Vagina (tissue), 2 donors: ENCODE measurements at places on chromosomes 5 and 9. TPM values are rescaled to one million over a fixed set of nuclear protein-coding genes. Genes with fewer than 3 reads are reported as not detected.

DNA sequence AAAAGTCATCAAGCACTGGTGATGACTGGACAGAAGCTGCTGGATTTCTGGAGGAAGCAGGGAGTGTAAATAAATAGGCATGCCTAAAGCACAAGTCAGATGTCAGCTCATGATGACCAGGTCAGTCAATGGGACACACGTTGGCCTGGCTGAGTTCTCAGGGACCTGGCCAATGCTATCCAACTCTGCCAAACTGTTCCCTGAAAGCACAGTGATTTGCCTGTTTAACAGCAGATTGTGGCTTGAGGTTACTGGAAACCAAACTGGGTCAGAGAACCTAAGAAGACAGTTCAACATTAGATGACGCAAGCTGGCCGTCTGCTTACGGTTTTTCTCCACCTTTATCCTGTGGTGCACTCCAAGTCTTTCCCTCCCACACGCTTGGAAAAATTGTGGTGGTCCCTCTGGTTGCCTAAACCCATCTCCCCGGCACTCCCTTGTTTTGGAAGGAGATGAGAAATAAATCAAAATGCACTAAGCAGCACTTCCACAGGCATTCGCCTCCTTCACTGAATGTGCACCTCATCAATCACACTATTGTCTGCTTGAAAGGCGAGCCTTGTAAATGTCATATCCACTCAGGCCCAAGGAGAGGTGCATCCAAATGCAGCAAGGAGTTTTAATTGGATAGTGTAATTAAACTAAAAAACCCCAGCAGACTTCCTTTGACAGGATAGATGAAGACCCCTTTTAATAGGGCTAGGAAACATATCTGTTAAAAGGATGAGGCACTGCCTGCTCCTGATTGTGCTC is 199.4 kb downstream of the GAPVD1 start:
- H3K4me1 ChIP-seq: peaks cover 31% of the 10 kb centered on the region
- no peak for DNase-seq
- H3K36me3 ChIP-seq: peaks cover 9% of the 10 kb centered on the region
- no peak overlapping the region for H3K4me3 ChIP-seq
- no peaks in the 10 kb centered on the region for H3K27me3 ChIP-seq
- H3K27ac ChIP-seq: peak overlapping the region; percentile 56

DNA sequence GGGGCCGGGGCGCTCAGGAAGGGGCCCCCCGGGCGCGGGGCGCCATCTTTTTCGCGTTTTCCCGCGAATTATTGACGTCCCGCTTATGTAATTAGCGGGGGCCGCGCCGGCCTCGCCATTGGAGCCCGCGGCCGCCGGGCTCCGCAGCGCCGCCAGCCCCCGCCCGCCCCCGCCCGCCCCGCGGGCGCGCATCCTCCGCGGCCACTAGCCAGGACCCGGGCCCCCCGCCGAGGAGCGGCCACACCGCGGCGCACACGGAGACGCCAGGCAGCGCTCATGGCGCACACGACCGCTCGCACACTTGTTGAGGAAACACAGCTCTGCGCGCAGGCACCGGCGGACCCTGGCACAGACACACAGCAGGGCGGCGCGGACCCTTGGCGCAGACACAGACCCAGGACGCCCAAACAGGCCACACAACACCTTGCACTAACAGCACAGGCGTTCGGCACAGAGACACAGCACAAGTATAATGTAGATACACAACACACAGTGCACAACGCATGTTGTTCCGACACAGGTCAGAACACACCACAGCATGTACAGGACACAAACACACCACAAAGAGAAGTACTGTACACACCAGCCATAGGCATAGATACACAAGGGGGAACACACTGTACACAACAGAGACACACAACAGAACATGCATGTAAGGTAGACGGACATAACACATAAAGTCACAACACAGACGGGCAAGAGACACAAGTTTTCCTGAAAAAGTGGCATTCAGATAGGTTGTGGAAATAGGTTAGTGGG is 467 bp upstream of the PHF19 start:
- no peaks in the 10 kb centered on the region for H3K36me3 ChIP-seq
- H3K27me3 ChIP-seq: no peaks in the 10 kb centered on the region
- H3K4me3 ChIP-seq: peak overlapping the region; percentile 82

DNA sequence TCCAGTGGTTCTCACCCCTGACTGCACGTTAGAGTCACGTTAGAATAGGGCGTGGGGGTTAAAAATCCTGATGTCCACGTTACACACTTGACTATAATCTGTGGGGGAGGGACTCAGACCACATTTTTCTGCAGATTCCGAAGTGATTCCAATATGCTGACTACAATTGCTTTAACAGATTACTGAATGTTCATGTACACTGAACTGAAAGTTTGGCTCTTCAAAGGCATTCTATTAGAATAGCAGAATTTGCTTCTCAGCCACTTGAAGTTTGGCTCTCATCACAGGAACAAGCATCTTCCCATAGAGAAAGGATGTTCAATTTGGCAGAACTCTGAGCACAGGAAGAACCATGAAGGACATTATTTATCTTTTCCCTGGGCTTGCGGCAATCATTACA is 84.5 kb downstream of the HAPLN1 start:
- H3K4me1 ChIP-seq: no peaks in the 10 kb centered on the region
- H3K36me3 ChIP-seq: no peaks in the 10 kb centered on the region
- no peaks in the 10 kb centered on the region for H3K27me3 ChIP-seq
- H3K4me3 ChIP-seq: no peak overlapping the region
- DNase-seq: no peak
- H3K27ac ChIP-seq: no peak overlapping the region

DNA sequence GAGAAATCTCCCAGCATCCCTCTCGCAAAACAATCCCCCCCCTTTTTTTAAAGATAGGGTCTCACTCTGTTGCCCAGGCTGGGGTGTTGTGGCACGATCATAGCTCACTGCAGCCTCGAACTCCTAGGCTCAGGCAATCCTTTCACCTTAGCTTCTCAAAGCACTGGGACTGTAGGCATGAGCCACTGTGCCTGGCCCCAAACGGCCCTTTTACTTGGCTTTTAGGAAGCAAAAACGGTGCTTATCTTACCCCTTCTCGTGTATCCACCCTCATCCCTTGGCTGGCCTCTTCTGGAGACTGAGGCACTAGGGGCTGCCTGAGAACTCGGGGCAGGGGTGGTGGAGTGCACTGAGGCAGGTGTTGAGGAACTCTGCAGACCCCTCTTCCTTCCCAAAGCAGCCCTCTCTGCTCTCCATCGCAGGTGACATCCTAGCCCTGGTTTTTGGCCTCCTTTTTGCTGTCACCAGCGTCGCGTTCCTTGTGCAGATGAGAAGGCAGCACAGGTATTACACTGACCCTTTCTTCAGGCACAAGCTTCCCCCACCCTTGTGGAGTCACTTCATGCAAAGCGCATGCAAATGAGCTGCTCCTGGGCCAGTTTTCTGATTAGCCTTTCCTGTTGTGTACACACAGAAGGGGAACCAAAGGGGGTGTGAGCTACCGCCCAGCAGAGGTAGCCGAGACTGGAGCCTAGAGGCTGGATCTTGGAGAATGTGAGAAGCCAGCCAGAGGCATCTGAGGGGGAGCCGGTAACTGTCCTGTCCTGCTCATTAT is 6.8 kb downstream of the CA9 start:
- H3K36me3 ChIP-seq: no peaks in the 10 kb centered on the region
- no peak overlapping the region for H3K4me3 ChIP-seq
- peaks cover 8% of the 10 kb centered on the region for H3K4me1 ChIP-seq
- no peak overlapping the region for H3K27ac ChIP-seq
- no peak for DNase-seq

PCDHGA5 gene
- total RNA-seq: 8.6 TPM
